ENCODE measurements at places on chromosomes 12 and 14.

DNA sequence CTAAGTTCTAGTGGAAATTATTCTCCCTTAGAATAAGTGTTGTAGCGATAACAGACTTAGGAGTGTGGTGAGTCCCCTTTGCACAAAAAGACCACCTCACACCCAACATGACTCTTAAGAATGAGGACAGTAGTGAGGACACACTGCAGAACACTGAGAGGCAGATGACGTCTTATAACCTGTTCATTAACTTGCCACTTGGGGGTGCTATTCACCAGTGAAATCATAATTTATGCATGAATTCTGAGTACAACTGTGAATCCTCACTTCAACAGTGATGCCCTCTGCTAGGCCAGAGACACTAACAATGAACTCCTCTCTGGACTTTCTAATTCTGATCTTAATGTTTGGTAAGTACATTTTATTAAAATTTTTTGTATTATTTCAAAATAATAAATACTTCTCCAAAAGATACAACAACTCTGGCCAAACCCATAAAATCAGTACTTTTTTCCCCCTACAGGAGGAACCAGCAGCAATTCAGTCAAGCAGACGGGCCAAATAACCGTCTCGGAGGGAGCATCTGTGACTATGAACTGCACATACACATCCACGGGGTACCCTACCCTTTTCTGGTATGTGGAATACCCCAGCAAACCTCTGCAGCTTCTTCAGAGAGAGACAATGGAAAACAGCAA lies 274.7 kb downstream of the DAD1 start:
- DNase-seq = peak; percentile 63

DNA sequence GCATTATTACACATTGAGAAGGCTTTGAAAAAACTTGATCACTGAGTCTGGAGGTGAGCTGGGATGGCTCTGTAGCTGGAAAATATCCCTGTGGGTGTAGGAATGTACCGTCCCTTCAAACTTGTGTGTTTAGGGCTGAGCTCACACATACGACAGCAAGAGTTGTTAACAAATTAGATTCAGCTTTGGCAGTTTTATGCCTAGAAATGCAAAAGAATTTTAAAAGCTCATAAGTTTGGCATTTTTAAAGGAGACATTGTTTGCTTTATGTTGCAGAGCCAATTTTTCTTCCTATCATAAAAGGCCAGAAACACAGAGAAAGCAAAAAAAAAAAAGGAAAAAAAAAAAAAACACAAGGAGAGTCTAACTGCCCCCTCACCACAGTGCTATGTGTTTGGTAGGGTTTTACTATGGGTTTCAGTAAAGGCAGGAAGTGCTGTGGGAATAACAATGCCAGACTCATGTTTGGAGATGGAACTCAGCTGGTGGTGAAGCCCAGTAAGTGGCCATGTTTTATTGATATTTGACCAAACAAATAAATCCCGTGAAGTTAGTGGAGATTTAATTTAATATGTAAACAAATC lies 78.4 kb downstream of the DAD1 start:
- DNase-seq = peak; percentile 69

GRCh38 chr14:76262641-76263040 lies 110.9 kb downstream of the GPATCH2L start:
- DNase-seq = no peak

- no peak for DNase-seq
Measured at GRCh38 chr12:26871985-26872384, 39.0 kb upstream of the ITPR2 start.

DNA sequence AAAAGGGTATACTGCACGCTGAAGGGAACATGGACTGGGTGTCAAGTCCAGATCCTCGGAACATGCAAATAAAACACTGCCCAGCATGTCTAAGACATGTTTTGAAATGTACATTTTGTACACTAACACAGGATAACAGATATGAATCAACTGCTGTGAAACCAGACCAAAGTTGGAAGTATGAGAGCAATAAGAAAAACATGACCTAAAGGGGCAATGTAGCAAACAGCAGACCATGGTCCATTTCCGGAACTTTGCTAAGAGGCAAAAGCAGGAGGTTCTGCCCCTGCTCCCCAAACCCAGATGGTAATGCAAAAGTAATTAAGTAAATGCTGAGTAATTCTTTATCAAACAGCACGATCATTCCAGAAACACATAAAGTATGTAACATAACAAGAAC lies 125.2 kb downstream of the SLC25A21 start:
- DNase-seq = no peak

GRCh38 chr12:82411546-82412230 lies 53.4 kb downstream of the METTL25 start:
- DNase-seq = no peak

DNA sequence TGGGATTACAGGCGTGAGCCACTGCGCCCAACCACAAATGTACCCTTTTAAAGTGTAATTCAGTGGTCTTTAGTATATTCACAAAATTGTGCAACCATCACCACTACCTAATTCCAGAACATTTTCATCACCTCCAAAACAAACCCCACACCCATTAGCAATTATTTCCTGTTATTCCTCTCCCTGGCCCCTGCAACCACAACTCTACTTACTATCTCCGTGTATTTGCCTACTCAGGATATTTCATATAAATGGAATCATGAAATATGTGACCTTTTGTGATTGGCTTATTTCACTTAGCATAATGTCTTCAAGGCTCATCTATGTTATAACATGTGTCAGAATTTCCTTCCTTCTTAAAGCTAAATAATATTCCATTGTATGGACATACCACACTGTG lies 16.0 kb upstream of the AQP2 start:
- DNase-seq = no peak

GRCh38 chr12:105092336-105092735 lies 8.1 kb upstream of the ALDH1L2 start:
- DNase-seq = no peak

GRCh38 chr12:5246196-5246595 lies 185.7 kb upstream of the NTF3 start:
- DNase-seq = no peak

DNA sequence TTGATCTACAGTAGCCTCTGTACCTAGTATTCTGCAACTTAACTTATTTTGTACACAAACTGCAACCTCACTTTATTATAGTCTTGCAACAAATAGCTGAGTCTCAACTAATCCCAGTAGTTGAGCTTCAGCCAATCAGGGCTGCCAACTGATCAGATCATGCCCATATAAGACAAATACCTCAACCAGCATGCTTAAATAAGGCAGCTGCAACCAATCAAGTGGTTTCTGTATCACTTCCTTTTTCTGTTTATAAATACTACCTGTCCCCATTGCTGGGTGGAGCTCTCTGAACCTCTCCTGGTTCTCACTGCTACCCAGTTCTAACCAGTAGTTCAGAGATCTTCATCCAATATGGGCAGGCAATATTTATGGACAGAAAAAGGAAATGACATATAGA lies 248.5 kb upstream of the FBXO33 start:
- DNase-seq = no peak

DNA sequence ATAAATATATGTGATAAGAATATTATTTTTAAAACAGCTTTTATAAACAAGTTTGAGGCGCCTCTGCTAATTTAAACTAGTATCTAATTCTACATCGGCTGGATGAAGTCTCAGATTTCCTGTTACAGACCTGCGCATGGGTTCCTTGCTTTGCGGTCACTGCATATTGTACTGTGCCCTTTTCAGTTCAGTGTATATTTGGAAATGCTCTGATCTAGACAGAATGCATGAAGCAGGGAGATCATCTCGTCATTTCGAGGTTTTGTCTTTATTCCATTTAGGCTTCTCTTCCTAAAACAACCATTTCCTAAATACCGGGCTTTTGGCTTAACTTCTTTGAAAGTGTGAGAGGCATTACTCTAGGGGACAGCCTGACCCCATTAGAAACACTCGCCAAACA lies 25.6 kb downstream of the CRACR2A start:
- DNase-seq = no peak

DNA sequence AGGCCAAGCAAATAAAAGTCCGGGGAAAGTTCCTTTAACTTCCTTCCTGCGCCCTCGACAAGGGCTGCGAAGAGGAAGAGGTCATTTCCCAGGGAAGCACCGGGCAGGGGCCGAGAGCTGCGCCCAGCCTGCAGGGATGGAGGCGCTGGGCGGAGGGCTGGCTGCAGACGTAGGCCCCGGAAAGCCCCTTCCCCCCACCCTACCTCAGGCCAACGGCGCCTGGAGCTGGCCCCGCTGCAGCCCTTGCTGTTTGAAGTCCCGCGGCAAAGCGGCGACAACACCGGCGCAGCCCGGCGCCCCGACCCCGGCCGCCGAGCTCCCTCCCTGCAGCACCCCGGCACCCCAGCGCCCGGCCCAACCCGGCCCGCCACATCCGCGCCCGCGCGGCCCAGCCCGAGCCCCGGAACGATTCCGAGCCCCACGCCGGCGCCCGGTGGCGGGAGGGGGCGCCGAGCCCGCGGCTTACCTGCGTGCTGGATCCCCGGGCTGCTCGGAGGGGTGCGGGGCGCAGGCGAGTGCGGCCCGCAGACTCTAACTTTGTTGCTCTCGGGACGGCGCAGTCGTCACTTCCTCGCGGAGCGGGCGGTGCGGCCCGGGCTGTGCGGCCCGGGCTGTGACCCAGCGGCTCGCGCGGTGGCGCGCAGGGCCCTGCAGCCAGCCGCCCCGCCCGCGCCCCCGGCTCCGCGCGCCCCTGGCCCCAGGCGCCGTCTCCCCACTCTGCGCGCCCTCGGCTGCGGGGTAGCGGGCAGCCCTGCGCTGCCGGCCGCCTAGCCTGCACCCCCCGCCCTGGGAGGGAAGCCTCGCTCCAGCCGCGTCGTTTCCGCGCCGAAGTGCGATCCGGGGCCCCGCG lies 64.8 kb upstream of the PTGR2 start:
- DNase-seq = peak; percentile 68

GRCh38 chr12:6016756-6017155 lies 71.7 kb upstream of the ANO2 start:
- no peak for DNase-seq

GRCh38 chr14:103650213-103650612 lies 21.2 kb downstream of the KLC1 start:
- no peak for DNase-seq

GRCh38 chr14:67970923-67971322 lies 151.3 kb downstream of the RAD51B start:
- DNase-seq = no peak

DNA sequence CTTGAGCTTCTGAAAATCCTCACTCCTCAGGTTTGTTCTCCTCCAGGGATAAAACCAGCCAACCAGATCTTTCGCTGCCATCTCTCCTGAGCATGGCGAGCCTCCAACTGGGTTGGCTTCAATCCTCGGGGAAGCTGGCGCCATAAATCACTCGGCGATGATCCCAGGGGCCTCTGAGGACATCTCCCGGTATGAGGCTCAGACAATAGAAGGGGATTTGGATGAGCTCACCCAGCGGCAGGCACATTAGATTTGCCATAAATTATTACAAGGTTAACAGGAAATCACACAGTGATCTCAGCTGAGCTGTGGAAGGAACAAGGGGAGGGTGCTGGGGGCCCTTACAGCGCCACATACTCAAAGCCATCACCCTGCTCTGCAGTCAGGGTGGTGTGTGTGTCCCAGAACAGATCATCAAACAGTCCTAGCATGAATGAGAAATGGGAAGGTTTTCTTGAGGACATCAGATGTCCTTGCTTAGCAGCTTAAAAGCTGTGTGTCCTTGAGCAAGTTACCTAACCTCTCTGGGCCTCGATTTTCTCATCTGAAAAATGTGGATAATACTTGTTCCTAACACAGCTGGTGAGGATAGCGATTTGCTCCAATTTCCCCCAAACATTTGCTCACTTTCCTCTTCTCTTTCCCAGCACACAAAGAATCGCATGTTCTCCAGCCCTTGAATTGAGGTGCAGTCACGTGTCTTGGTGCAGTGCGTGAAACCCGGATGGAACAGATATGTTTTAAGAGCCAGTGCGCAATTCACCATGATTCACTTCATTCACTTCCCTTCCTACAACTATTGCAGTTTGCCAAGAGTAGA lies 142.8 kb downstream of the SCARB1 start:
- DNase-seq = peak; percentile 75

- DNase-seq = no peak
Measured at GRCh38 chr12:1463073-1463905, 131.1 kb downstream of the FBXL14 start.

DNA sequence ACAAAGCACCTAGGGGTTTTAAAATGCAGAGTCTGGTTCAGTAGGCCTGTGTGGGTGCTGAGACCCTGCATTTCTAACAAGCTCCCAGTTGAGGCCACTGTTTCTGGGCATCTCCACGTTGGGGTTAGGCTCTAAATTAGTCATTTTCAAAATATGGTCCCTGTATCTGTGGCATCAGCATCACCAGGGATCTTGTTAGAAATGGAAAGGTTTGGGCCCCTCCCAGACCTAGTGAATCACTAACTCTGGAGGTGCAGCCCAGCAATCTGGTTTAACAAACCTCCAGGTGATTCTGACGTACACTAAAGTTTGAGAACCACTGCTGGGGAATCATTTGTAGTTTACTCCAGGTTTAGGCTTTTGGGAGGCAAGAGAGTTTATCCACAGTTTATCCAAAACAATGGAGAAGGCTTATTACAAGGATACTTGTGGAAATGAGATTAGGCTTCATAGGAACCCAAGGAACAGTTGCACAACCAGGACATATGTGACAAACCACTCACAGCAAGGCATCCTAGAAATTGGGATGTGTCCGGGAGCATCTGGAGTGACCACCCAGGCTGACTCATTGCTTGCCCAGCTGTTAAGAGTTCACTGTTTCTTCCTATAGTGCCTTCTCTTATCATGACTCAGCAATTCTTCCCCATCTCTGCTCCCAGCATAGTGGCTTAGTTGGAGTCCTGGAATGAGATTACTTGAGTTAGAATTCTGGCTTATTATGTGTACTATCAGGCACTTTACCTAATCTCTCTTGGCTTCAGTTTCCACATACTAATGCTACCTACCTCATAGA lies 71.6 kb upstream of the STXBP6 start:
- DNase-seq = peak; percentile 68

Data from GM03348 (cell line).